Activated T-cell treated with anti-CD3 and anti-CD28 coated beads for 1 hour (primary cell): ENCODE measurements at places on chromosomes 3 and 15.

GRCh38 chr3:62532796-62533195 lies 159.4 kb upstream of the FEZF2 start:
- DNase-seq = no peak

DNA sequence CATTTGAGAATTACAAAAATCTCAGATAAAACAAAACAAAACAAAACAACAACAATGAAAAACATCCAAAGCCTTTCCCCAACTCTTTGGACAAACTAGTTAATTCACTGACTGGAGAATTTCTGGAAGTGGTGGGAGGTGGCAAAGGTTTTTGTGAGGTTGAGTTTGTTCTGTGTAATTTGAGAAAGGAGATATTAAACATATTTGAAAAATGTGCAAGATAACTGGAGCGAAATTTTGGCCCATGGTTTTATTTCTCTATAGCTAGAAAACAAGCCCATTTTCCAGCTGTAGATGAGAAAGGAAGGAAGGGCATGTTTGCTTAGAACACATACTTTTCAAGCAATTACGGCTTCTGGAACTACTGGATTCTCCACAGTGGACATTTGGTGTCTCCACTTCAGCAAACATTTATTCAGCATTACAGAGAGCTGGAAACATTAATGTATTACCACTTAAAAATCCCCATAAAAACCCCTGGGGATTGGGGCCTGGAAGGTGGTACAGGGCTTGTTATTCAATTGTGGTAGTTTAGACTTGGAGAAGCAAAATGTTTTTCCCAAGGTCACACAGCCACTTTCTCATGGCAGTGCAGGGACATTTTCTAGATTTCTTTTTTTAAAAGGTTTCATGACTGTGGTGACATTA lies 135.8 kb downstream of the THSD4 start:
- DNase-seq = no peak

GRCh38 chr3:101195951-101196713 lies 124.2 kb downstream of the IMPG2 start:
- no peak for DNase-seq

GRCh38 chr15:101399431-101399830 lies 90.1 kb downstream of the PCSK6 start:
- no peak for DNase-seq

- no peak for DNase-seq
These were observed 14.9 kb downstream of the CBLB start for GRCh38 chr3:105853801-105854432.

DNA sequence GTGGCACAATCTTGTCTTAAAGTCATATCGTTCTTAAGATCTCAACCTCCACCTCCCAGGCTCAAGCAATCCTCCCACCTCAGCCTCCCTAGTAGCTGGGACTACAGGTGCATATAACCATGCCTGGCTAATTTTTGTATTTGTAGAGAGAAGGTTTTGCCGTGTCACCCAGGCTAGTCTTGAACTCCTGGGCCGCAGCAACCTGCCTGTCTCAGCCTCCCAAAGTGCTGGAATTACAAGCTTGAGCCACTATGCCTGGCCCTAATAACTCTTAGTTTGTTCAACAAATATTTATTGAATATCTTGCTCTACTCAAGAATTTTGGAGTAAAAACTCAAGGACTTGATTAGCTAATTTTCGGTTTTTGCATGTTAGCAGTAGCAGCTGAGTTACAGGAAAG lies 19.4 kb upstream of the EDEM1 start:
- DNase-seq = no peak

- no peak for DNase-seq
These were observed 61.5 kb upstream of the SETMAR start for GRCh38 chr3:4241595-4242170.

DNA sequence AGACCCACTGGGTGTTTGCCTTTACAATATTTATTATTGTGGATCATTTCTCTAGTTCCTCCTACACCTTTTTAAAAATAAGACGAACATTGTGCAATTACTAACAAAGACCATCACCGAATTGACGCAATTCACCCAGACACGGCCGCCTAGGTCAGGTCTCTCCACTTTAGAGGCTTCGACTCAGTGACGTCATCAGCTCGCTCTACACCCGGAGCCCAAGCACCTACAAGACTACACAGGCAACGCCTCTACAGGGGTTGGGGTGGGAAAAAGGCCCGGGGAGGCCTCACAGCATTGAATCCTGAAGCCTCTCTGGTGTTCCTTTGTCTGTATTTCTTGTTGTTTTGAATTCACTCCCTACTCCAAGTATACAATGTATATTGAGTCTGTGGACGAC lies 16.6 kb downstream of the ZIC4 start:
- no peak for DNase-seq

DNA sequence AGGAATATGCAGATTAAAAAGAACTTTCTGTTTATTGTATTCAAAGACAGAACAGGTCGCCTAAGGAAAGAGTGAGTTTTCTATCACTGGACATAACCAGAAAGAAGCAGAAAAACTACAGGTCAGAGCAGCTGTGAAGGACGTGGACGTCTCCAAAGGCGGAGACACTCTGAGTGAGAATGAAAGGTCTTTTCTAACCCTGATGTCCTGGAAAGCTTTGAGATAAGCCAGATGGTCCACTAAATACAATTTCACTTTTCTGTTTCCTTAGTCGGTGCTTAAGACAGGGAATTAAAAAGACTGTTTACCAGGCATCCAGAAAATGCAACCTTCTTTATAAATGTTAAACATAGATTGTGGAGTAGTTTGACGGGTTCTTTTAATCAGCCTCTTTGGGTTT lies 360.4 kb downstream of the FGF12 start:
- DNase-seq = no peak

DNA sequence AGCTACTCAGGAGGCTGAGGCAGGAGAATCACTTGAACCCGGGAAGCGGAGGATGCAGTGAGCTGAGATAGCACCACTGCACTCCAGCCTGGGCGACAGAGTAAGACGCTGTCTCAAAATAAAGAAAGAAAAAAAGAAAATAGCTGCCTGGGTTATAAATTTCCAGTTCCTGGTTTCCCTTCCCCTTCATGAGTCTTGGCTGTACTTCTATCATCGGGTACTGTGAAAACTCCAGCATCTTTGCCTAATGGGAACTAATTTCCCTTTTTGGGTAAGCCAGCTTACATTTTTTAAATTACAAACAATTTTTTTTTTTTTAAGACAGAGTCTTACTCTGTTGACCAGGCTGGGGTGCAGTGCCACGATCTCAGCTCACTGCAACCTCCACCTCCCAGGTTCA lies 15.0 kb downstream of the DENND4A start:
- DNase-seq = no peak

DNA sequence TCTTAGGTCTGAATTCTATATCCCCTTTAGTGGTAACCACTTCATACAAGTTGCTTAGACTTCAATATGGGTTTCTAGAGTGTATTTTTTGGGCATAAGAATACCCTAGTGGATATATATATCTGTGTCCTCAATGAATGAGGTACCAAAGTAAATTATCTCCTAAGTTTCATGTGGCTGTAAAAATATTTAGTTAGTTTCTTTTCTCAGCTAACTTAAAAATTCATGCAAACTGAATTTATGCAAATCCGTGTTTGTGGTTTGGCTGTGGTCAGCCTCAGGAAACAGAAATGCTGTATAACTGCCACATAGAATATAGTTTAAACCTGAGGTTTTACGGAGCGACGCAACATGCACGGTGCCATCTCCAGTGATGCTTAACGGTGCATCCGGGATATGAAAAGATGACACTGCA lies 80.3 kb downstream of the PEX5L start:
- DNase-seq = no peak

DNA sequence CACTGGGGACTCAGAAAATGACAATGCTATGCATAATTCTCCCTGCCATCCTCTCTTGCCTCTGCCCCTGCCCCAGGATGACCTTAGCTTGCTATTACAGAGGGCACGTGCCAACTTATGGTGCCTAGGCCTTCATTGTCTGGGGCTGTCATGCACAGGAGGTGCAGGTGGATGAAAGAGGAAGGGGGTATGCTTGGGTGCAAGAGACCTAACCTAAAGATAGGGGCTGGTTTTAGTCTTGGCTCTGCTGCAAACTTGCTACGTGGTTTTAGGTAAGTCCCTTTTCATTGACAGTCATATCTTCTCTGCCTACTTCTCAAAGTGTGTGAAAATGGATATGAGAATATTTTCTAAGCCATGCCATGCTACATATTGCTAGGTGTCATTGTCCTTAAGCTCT lies 161.3 kb downstream of the EPHB1 start:
- DNase-seq = no peak

DNA sequence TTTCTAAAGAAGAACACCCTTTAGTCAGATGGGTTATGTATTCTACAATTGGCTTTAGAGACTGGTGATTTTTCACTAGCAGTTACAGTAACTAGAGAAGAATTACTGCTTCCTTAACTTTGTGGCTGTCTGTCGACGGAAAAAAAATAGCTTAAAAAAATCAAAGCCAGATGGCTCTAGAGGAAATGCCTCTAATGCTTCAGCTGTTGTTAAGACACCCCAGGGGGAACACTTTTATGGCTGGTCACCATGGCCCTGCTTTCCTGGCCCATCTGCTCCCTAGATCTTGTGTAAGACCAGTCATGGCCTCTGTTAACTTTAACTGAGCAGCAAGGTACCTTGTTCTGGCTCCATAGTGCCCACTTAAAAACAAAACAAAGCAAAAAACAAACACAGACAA lies 198.6 kb upstream of the PLSCR5 start:
- no peak for DNase-seq

DNA sequence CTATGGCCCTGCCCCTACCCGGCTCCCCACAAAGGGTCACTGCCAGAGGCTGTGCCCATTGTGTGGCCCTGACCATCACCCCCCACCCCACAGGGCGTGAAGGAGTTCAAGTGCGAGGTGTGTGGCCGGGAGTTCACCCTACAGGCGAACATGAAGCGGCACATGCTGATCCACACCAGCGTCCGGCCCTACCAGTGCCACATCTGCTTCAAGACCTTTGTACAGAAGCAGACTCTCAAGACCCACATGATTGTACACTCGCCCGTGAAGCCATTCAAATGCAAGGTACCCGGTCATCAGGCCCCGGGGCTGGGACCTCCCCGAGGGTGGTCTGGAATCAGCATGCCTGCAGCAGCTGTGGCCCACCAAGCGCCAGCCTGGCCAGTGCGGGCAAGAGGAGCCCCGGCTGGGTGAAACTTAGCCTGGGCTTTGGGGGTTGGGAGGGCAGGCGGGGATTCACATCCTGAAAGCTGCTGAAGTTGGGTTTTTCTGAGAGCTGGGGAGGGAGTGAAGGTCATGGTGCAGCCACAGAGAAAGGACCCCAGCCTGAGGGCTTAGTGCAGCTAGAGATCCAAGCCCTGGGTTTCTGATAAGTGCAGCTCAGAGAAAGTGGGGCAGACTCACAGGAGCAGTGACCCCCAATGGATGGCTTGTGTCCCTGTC lies 29.2 kb downstream of the IDH2 start:
- no peak for DNase-seq

GRCh38 chr3:72186400-72186855 lies 401.5 kb upstream of the PROK2 start:
- no peak for DNase-seq

GRCh38 chr15:32943711-32944110 lies 225.9 kb downstream of the GREM1 start:
- no peak for DNase-seq

GRCh38 chr3:40980467-40980866 lies 218.8 kb upstream of the CTNNB1 start:
- DNase-seq = no peak

GRCh38 chr3:28140664-28141063 lies 100.8 kb upstream of the CMC1 start:
- no peak for DNase-seq
